ENCODE measurements at places on chromosomes 6 and 20.

- DNase-seq = no peak
Measured at GRCh38 chr20:25195962-25196785, 662 bp downstream of the ENTPD6 start.

DNA sequence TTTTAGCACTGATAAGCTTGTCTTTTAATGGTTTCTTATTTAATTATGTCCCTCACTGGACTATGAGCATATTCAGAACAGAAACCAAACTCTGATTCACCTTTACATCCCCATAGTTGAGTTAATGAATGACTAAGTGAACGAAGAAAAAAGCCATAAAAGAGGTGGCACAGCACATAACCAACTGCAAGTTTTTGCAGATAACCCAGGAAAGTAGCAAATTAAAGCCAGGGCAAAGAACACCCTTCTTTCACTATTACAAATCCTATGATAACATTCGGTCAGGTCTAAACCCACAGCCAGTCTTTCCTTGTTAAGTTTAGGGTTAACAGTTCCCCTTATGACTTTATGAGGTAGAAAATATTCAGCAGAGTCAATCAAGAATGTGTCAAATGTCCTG is 102.7 kb downstream of the RIN2 start:
- DNase-seq = no peak

DNA sequence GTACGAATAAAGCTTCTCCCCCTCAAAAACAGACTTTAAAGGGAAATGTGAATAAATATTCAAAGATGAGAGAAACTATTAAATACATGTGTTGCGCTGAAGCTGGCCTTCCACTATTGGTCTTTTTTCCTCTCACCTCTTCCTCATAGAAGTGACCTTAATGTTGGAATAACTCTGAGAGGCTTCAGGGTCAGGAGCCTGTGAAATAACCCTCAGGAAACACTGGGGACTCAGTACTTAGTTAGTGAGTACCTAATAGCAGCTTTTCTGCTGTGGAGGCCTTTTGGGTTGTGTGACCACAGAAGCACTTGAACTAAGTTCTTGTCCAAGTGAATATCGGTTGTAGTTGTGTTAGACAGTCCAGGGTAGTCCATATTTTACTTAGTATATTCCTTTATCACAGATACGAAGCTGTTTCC is 799 bp upstream of the SHPRH start:
- DNase-seq = peak; percentile 57

- DNase-seq = no peak
Measured at GRCh38 chr20:62671765-62672164, 29.5 kb downstream of the SLCO4A1 start.

DNA sequence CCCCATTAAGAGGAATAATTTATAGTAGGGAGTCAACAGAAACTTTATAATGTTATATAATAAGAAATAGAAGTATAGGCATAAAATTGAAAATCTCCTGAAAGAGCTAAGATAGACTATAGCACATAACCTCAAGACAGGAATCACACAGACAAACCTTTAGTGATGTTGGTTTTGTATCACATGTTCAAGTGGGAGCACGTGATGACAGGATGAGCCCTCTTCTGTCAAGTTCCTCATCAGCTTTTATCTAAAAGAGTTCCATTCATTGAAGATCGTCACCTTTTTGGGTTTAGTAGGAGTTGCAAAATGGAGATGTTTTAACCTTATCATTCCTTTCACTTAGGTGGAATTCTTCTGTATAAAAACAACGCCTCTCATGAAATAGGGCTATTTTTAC is 127.0 kb downstream of the MCHR2 start:
- DNase-seq = no peak

DNA sequence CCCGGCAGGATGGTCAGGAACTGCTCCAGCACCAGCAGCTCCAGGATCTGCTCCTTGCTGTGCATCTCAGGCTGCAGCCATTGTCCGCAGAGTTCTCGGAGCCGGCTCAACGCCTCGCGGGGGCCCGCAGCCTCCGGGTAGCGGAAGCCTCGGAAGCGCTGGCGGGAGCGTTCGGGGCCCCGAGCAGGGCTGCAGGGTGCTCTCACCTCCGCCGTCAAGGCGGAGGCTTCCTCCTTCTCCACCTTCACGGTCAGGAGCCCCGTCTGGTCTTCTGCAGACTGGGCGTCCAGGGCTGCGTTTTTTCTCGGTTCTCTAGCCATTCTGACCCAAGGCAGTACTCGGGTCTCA is 434 bp downstream of the ZKSCAN4 start:
- DNase-seq = no peak

- no peak for DNase-seq
Measured at GRCh38 chr6:2412731-2413130, 167.3 kb upstream of the GMDS start.

GRCh38 chr6:2448826-2449571 is 203.6 kb upstream of the GMDS start:
- DNase-seq = no peak

GRCh38 chr6:125114248-125114858 is 39.2 kb upstream of the TPD52L1 start:
- DNase-seq = no peak

- DNase-seq = no peak
Measured at GRCh38 chr20:48169650-48170225, 384.5 kb upstream of the SULF2 start.

GRCh38 chr6:56073761-56074160 is 173.6 kb downstream of the COL21A1 start:
- no peak for DNase-seq

- DNase-seq = no peak
Measured at GRCh38 chr6:1043458-1043836, 268.5 kb upstream of the FOXQ1 start.

DNA sequence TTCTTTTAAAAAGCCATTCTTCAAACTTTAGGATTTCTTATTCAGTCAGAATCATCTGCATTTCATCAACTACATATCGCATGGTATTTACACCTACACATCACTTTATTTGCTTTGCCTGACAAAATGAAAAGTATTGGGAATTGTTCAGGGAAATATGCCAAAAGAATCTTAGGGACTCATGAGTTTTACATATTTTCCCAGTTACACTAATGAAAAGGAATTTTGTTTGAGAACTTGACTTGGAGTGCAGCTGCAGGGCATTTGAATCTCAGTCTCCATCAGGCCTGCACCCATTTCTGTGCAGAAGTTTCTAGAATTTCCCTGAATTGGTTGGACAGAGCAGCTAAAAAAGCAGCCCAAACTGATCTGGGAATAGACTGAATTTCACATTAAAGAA is 65.3 kb downstream of the MTHFD1L start:
- DNase-seq = no peak

GRCh38 chr6:30167101-30167500 is 3.8 kb downstream of the TRIM15 start:
- DNase-seq = no peak

Measured in activated CD8-positive, alpha-beta memory T cell treated with anti-CD3 and anti-CD28 coated beads for 24 hours (primary cell).